ENCODE measurements at places on chromosomes 3 and 15.

GRCh38 chr3:32583708-32584107 is 13.1 kb upstream of the DYNC1LI1 start:
- DNase-seq = no peak

DNA sequence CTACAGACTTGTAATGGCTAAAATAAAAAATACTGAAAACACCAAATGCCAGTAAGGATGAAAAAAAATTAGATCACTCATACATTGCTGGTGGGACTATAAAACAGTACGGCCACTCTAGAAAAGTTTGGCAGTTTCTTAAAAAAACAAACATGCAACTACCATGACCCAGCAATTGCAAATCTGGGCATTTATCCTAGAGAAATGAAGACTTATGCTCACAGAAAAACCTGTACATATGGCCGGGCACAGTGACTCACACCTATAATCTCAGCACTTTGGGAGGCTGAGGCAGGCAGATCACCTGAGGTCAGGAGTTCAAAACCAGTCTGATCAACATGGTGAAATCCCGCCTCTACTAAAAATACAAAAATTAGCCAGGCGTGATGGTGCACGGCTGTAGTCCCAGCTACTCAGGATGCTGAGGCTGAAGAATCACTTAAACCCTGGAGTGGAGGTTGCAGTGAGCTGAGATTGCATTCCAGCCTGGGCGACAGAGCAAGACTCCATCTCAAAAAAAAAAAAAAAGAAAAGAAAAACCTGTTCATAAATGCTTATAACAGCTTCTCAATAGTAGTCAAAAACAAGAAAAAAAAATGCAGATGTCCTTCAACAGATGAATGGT is 5.6 kb downstream of the TP53BP1 start:
- no peak for DNase-seq

DNA sequence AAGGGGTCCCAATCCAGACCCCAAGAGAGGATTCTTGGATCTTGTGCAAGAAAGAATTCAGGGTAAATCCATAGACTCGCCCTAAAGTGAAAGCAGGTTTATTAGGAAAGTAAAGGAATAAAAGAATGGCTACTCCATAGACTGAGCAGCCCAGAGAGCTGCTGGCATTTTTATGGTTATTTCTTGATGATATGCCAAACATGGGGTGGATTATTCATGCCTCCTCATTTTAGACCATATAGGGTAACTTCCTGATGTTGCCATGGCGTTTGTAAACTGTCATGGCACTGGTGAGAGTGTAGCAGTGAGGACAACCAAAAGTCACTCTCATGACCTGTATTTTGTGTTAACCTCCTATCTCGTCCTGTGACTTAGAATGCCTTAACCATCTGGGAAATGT is 142.2 kb downstream of the DOCK3 start:
- DNase-seq = no peak

DNA sequence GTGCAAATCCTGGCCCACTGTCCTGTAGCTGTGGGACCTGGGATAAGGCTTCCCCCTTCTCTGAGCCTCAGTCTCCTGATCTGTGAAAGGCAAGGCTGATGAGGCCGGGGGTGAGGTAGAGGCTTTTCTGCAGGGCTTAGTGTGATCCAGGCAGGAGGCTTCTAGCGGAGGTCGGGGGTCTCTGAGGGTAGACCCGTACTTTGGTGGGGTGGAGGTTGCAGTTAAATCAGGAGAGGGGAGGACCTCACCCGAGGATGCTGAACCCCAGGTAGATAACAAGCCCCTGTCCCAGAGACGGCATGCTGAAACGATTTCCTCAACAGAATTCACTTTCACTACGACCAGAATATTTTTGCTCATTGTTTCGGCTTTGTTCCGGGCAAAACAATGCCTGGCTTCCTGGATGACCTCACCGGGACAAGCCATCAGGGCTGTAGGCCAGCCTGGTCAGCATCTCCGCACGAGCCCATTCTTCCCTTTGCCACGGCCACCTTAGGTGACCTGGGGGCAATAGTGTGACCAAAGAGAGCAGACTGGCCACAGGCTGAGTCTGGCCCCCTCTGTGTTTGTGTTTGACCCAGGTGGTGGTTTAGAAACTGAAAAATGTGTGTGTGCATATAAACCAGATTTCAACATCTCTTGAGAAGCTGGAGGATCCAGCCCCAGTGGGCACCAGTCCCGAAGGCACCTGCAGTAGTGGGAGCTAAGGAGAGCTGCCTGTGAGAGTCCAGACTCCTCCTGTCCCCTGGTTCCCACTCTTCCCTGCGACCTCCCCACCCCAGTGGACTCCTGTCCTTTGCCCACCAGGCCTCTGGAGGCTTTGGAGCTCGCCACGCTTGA is 33.0 kb downstream of the SLC6A6 start:
- DNase-seq = no peak

GRCh38 chr3:132900481-132900880 is 137.7 kb upstream of the TMEM108 start:
- DNase-seq = no peak

DNA sequence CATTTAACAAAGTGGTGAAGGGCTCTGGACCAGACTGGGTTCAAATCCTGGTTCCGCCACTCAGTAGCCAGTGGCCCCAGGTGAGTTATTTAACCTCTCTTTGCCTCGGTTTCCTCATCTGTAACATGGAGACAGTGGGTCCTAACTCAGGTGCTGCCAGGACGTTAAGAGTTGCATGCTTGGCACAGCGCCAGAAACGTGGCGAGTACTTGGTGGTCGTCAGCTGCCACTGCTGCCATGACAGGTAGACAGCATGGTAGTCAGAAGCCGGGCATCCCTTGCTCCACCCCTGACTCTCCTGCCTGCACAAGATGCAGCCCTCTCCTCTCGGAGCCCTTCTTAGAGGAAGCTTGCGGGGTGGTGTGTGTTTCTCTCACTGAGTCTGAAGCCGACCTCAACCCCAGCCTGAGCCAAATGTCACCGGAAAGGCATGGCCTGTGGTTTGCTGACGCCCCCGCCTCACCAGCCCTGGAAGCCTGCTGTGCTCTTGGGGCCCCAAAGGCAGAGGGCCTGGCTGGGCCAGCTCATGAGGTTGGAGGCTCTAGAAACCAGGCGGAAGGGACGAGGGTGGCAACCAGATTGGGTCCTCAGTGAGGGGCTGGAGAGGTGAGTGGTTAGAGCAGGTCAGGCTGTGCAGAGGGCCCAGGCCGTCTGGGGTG is 160.8 kb upstream of the TLE3 start:
- DNase-seq = peak; percentile 73

DNA sequence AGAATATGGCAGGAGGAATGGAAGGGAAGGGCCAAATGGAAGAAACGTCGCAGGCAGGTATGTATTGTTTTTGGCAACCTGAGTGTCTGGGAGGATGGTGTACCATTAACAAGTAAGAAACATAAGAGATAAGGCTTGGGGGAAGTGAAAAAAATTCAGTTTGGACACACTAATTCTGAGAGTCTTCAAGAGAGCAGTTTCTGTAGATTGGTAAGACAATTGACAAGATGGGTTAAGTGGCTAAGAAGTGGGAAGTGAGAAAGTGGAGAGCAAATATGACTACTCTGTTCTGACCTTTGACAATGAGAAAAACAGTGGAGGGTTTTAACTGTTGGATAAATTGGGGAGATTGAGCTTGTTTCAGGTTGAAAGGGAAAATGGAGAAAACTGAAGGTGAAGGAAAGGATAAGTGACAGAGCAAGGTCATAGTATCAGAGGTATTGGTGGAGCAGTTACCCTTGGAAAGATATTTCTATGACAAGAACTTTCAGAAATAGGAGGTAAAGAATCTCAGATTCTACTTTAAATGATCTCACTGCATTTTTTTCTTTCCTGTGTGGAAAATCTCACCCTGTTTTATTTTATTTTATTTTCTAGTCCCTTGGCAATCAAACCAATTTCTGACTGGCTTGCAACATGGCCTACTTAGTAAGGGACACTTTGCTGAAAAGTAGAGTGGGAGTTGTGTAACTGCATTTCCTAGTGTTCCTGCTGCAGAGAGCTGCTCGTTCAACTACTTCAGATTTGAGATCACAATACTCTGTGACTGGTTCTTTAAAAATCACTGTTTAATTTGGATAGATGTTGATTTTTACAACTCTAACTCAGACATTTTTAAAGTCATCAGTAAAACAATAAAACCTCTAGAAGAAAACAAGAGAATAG is 23.1 kb upstream of the GABPB1 start:
- DNase-seq = no peak

DNA sequence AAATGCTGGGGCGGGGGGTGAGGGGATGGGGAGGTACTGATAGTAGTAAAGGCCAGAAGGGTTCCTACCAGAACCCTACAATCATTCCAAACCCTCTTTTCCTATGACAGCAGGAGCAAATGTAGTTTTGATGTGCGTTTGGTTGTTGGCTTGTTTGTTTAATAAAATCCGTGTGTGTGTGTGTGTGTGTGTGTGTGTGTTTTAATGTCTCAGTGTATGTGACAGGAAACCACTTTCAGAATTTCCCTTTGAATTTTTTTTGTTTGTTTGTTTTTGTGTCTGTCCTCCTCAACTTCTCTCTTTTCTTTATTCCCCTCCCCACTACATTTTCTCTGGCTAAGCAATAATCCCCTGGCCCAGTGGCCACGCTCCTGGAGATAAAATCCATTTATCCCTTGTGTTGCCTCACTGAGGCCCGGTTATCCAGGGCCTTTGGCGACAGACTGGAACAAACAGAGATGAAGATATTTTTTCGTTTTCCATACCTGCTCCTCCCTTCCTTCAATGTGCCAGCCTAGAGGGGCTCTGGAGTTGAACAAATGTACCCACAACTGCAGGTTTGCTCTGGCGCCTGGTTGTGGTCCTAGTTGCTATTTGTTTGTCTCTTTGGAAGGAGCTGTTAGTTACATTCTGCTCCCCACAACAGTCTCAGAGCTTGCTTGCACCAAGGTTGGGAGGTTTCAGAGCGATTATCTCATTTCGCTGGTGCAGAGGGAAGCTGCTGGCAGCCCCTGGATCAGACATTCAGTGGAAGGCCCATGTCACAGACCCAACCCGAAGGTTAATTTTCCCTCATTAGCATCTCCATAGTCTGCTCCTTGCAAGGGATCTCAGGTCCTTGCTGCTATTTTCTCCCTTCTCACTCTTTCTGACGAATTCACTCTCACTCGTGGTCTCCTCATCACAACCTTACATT is 17.9 kb downstream of the NR2F2 start:
- DNase-seq = no peak

- DNase-seq = no peak
These were observed 558.7 kb upstream of the KCNMB2 start for GRCh38 chr3:177977381-177978158.

GRCh38 chr3:133713347-133713746 is 32.8 kb upstream of the TF start:
- no peak for DNase-seq

DNA sequence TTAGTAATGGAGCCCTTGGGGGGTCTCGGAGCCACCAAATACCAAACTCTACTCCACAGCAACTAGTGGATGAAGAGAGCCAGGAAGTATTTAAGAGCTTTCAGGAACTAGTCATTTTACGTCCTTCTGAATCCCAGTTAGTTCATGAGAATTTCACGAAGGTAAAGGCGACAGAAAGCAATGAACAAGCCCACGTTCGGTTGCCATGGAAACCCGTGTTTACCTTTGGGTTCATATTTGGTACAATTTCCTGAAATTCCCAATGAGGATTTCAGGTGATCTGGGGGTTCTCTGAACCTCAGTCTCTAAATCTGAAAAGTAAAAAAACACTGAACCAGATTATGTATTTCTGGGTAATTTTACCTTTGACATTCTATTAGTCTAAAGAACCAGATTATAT is 93.0 kb downstream of the BDH1 start:
- no peak for DNase-seq

DNA sequence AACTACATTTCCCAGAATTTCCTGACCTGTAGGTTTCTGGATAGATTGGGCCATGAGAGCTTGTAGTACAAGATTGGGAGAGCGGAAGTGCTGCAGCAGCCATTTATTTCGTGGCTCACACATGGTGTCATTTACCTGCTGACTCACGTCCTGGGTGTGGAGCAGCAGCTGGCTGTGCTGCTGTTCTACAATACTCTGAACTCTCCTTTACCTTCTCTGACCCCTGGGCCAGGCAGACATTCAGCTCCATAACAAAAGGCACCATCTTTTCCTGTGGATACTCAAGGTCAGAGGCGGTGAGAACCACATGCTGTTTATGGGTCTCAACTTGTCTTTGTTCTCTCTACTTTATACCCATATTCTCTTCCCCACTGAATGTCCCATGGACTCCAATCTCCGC is 490.2 kb downstream of the IGSF11 start:
- no peak for DNase-seq

DNA sequence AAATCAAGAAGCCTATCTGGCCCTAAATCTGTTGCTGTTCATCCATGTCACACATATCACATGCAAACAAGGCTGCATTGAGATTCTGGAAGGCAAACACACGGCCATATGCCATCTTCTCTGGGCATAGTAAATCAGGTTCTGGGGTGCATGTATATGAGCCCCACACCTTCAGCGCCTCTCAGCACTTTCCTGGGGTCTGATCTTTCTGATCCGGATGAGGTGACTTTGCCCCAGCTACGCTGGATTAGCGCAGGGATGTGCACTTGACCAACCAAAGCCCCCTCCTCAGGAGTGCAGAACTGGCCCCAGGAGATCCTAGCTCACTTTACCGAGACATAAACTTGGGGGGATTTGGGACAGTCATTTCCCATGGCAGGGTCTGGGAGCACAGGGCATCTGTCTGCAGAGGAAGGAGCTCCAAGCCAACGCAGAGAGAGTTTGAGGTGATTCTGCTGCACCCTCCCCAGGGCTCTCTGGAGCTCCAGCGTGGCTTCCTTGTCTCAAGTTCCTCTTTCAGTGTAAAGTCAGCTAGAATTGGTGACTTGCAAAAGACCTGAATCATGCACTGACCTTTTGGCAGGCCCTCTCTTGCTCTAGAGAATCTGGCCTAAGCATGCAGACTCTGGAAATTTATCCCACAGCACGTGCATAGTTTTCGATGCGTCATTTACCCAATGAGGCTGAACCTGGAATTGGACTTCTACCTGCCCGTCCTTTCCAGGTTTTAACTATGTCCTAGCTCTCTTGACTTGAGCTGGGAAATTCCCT is 63.5 kb upstream of the KLF13 start:
- DNase-seq = peak; percentile 77

DNA sequence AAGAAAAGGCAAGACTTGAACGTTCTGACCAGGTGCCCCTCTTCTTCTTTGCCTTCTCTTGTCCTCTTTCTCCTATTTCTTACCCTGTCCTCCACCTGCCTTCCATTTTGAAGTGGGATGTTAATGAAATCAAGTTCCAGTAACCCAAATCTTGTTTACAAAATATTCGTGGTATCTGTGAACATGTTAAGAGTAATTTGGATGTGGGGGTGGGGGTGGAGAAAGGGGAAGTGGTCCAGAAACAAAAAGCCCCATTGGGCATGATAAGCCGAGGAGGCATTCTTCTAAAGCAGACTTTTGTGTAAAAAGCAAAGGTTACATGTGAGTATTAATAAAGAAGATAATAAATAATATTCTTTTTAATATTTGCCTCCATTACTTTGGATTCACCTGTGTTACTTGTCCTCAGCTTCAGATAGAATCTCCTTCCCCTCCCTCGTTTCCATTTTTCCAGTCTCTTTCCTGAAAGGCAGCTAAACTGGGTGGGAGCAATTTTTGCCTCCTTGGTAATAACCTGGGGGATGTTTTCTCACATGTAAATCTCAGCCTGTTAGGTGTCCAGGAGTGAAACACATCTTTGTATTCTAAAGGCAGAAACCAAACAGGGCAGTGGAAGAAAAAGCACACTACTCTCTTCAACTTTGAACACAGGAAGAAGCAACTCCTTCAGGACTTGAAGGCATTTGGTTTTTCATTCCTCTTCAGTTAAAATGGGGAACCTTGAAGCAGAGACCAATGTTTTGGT is 3.2 kb downstream of the CHST2 start:
- no peak for DNase-seq

- DNase-seq = no peak
These were observed 227.6 kb downstream of the MBNL1 start for GRCh38 chr3:152496286-152496685.

GRCh38 chr15:40493089-40493840 is 22.5 kb downstream of the CHST14 start:
- DNase-seq = no peak
